ENCODE measurements at places on chromosomes 12 and 14. TPM values are rescaled to one million over a fixed set of nuclear protein-coding genes. Genes with fewer than 3 reads are reported as not detected.

Gene SPATA7
- 3.9 TPM for total RNA-seq

Gene SIRT4
- 0.65 TPM for total RNA-seq

Gene KRT6A
- total RNA-seq, result 12.3 TPM

Gene PPP2R5E
- total RNA-seq, result 24.1 TPM

Gene ACYP1
- 29.5 TPM for total RNA-seq

Gene AVPR1A
- total RNA-seq, result 0.09 TPM

Gene IL22
- not detected for total RNA-seq
